Activated CD8-positive, alpha-beta T cell treated with anti-CD3 and anti-CD28 coated beads, Interleukin-2, amount 10 ng/mL, durations not matched to agents 7 days and 5 days (primary cell): ENCODE measurements at places on chromosomes 7 and 10. TPM values are rescaled to one million over a fixed set of nuclear protein-coding genes. Genes with fewer than 3 reads are reported as not detected.
A peak's percentile ranks its signal among the peaks of the same experiment; 100 is the strongest.

GRCh38 chr10:61302124-61302523 is 151.1 kb downstream of the TMEM26 start:
- H3K27ac ChIP-seq = no peak overlapping the region
- no peaks in the 10 kb centered on the region for H3K4me1 ChIP-seq
- peaks cover 13% of the 10 kb centered on the region for H3K27me3 ChIP-seq
- no peak for DNase-seq
- no peaks in the 10 kb centered on the region for H3K36me3 ChIP-seq

DNA sequence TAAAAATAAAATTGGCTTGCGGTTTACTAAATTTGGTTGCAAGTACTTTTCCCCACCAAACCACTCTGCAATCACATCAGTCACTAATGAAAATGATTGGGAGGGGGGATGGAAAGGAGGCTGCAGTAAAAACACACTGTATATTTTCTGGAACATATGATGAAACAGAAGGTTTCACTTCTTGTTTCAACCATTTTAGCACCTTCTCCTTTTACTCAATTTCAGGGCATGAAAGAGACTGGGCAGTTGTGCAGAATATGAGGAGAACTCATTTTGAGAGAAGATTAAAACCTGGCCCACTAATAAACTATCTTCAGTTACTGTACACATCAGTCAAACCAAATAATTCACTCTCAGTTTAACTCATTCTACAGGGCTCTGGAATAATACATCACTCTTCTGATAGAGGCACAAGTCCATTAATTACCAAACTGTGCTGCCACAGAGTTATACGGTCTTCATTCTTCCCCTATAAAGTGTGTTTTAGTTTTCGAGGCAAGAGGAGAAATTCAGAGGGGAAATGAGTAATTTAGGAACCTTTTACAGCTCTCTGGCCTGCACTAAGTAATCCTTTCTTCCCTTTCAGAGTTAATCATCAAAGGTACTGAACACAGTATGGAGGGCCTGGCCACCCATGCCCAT is 25.5 kb downstream of the JAZF1 start:
- H3K4me1 ChIP-seq = peaks cover 38% of the 10 kb centered on the region
- no peaks in the 10 kb centered on the region for H3K36me3 ChIP-seq
- no peaks in the 10 kb centered on the region for H3K27me3 ChIP-seq
- H3K4me3 ChIP-seq = no peak overlapping the region
- DNase-seq = no peak

DNA sequence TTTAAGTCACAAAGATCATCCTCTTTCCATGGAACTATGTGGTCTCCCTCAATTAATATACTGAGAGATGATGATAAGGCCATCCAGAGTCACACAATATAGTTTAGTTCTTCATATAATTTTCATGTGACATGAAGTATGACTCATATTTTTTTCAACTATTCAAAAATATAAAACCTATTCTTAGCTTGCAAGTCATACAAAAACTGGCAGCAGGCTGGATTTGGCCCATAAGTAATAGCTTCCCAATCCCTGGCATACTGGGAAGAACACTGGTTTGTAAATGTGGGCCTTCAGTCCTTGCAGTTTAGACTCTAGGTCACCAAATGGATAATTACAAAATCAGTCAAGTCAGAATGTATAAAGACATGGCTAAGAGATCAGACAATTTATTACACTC is 356.6 kb downstream of the PPP1R3A start:
- H3K4me3 ChIP-seq = no peak overlapping the region
- no peaks in the 10 kb centered on the region for H3K36me3 ChIP-seq
- H3K27me3 ChIP-seq = no peaks in the 10 kb centered on the region
- no peak overlapping the region for H3K27ac ChIP-seq

The C10orf67 gene
- not detected for total RNA-seq

- no peak overlapping the region for H3K27ac ChIP-seq
- no peak overlapping the region for H3K4me3 ChIP-seq
- no peaks in the 10 kb centered on the region for H3K36me3 ChIP-seq
- DNase-seq = no peak
Measured at GRCh38 chr10:71293446-71294084, 25.5 kb upstream of the SLC29A3 start.

DNA sequence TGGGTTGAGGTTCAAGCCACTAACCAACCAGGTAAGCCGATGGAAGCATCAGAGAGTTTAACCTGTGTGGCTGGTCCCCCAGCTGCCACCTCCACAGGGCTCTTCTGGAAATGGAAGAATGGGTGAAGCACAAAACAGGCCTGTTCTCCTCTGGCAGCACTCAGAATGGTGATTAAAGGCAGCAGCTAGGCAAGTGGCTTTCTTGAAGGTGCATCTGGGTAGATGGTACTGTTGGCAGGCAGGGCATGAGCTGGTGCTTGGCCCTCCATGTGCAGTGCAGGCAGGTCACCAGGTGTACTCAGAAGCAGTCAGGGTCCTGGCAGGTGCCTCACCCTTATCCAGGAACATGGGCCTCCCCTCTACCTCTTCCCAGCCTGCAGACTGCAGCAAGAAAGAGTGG is 11.5 kb downstream of the AKR1E2 start:
- H3K27me3 ChIP-seq = no peaks in the 10 kb centered on the region
- H3K4me1 ChIP-seq = peaks cover 25% of the 10 kb centered on the region
- no peak for DNase-seq
- H3K36me3 ChIP-seq = peaks cover 6% of the 10 kb centered on the region
- no peak overlapping the region for H3K27ac ChIP-seq

DNA sequence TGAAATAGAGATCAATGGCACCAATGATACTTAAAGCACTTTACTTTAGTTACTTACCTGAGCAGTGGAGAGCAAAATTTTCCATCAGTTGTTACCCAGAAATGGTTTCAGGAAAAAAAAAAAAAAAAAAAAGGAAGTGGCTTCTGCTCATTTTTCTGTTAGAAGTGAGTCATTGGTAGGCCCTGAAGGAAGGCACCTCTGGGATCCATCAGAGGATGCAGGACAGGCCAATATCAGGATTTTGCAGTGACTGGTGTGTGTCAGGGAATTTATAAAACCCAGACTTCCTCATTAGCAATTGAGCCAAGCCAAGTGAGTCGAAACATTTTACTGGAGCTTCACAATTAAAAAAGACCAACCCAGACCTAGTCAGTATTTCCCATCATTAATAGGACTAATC is 2.3 kb upstream of the SMIM30 start:
- H3K27me3 ChIP-seq = no peaks in the 10 kb centered on the region
- H3K4me3 ChIP-seq = no peak overlapping the region
- no peak for DNase-seq
- peaks cover 6% of the 10 kb centered on the region for H3K36me3 ChIP-seq
- H3K4me1 ChIP-seq = peaks cover 22% of the 10 kb centered on the region

GRCh38 chr10:18399158-18399557 is 252.2 kb downstream of the NSUN6 start:
- H3K27ac ChIP-seq = no peak overlapping the region
- H3K36me3 ChIP-seq = no peaks in the 10 kb centered on the region
- peaks cover 5% of the 10 kb centered on the region for H3K4me1 ChIP-seq
- no peak for DNase-seq
- peaks cover 10% of the 10 kb centered on the region for H3K27me3 ChIP-seq
- no peak overlapping the region for H3K4me3 ChIP-seq

DNA sequence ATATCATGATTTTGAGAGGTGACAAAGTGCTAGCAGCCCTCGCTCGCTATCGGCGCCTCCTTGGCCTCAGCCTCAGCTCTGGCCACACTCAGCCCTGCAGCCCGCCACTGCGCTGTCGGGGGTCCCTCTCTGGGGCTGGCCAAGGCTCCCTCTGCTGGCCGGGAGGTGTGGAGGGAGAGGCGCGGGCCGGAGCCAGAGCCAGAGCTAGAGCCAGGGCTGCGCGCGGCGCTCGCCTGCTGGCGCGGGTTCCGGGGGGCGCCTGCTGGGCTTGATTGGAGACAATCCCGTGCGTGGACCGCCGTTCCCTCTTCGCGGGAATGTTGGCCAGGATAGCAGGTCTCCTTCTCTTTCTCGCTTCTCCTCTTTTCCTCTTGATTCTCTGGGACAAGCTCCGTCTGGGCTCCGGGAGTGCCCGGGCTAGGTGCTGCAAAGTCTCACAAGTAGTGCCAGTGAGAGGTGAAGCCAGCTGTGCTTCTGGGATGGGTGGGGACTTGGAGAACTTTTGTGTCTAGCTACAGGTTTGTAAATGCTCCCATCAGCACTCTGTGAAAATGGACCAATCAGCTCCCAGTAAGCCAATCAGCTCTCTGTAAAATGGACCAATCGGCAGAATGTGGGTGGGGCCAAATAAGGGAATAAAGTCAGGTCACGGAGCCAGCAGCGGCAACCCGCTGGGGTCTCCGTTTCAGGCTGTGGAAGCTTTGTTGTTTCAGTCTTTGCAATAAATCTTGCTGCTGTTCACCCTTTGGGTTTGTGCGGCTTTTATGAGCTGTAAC is 43.4 kb upstream of the ELMO1 start:
- no peak overlapping the region for H3K27ac ChIP-seq
- DNase-seq = no peak
- H3K27me3 ChIP-seq = peaks cover 3% of the 10 kb centered on the region
- H3K4me1 ChIP-seq = peaks cover 10% of the 10 kb centered on the region

- H3K27me3 ChIP-seq = no peaks in the 10 kb centered on the region
- peak; percentile 48 for DNase-seq
- H3K36me3 ChIP-seq = no peaks in the 10 kb centered on the region
- peaks cover 23% of the 10 kb centered on the region for H3K4me1 ChIP-seq
- no peak overlapping the region for H3K4me3 ChIP-seq
- H3K27ac ChIP-seq = no peak overlapping the region
Measured at GRCh38 chr7:151626422-151627115, 106.9 kb upstream of the RHEB start.

GRCh38 chr10:31261511-31262311 is 57.3 kb upstream of the ZEB1 start:
- no peak overlapping the region for H3K27ac ChIP-seq
- no peak for DNase-seq
- H3K4me3 ChIP-seq = no peak overlapping the region

DNA sequence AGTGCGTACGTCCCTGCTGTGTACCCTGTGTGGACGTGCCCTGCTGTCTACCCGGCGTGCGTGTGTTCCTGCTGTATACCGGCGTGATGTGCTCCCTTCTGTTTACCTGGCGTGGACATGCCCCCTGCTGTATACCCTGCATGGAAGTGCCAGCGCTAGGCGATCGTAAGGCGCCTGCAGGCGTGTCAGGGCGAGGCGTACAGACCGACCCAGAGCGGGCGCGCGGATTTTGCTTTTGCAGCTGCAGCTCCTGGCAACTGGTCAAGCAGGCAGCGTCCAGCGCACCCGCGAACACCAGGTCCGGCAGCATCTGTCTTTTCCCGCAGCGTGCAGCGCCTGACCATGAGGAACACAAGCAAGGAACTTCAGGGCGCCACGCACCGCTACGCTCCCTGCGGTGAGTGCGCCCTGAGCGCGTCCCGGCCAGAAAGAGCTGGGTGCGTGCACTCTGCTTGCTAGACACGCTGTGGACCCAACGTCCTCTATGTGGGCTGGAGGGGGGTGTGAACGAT is 680 bp downstream of the C7orf57 start:
- DNase-seq = no peak
- peaks cover 43% of the 10 kb centered on the region for H3K27me3 ChIP-seq
- peaks cover 11% of the 10 kb centered on the region for H3K4me1 ChIP-seq
- no peaks in the 10 kb centered on the region for H3K36me3 ChIP-seq
- H3K4me3 ChIP-seq = peak overlapping the region; percentile 72

- no peak overlapping the region for H3K27ac ChIP-seq
- peaks cover 12% of the 10 kb centered on the region for H3K4me1 ChIP-seq
- H3K27me3 ChIP-seq = no peaks in the 10 kb centered on the region
Measured at GRCh38 chr7:3561932-3562331, 260.9 kb downstream of the SDK1 start.

DNA sequence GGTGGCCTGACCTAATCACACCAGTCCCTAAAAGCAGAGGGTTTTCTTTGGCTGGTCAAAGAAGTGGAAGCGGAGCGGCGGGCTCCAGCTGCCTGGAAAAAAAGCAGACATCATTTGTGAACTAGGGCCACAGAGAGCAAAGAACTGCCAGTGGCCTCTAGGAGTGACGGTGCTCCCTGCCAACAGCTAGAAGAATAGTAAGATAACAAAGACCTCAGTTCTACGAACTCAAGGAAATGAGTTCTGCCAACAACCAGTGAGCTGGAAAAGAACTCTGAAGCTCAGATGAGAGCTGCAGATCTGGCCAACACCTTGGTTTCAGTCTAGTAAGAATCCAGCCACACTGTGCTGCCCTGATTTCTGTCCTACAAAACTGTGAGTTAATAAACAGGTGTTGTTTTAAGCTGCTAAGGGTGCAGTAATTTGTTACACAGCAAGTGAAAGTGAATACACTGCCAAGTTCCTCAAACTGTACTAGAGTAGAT is 178.0 kb downstream of the SRPK2 start:
- peak overlapping the region; percentile 33 for H3K27ac ChIP-seq
- peaks cover 26% of the 10 kb centered on the region for H3K4me1 ChIP-seq
- no peak for DNase-seq
- H3K27me3 ChIP-seq = no peaks in the 10 kb centered on the region
